ENCODE measurements at places on chromosomes 2 and 18.

DNA sequence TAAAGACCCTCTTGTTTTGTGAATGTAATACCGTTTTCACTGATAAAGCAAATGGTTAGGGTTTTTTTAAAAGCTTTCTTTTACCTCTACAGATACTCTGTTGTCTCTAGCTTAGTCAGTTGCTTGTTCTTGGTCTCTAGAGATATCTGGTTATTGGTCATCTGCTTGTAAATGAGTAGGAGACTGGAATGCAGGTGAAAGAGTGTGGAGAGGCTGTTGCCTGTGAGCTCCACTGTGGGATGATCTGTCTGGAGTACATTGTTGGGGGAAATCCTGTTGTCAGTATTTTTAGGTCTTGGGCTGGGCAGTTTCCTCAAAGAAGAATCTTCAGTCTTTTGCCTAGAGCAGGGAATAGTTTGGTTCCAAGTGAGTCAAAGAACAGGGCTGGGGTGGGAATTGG lies 67.7 kb downstream of the SMCHD1 start:
- DNase-seq = no peak

- no peak for DNase-seq
Observed at GRCh38 chr2:49371128-49371701, 216.9 kb upstream of the FSHR start.

- DNase-seq = no peak
Observed at GRCh38 chr2:182428476-182428875, 1.6 kb upstream of the PDE1A start.

DNA sequence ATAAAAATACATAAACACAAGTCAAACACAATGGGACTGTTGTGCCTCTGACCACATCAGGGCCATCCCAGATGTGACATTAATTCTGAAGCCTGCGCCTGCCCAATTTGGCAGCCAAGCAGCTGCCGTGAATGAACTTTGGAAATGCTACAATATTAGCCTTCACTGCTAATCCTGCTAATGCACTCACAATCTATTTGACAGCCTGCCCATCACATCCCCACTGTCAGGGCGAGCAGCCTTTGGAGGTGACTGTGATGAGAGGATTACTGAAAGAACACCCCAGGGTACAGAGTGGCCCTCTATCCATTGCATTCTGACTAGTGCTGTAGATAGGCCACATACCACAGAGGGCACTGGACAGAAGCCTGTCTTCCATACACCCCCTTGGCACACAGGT lies 21.6 kb downstream of the OSR1 start:
- no peak for DNase-seq

GRCh38 chr2:203989521-203989920 lies 53.0 kb downstream of the ICOS start:
- no peak for DNase-seq

- no peak for DNase-seq
Observed at GRCh38 chr2:158317642-158318041, 138.9 kb downstream of the CCDC148 start.

GRCh38 chr2:69340101-69340775 lies 46.8 kb downstream of the GFPT1 start:
- no peak for DNase-seq

GRCh38 chr2:88638123-88638650 lies 10.9 kb upstream of the EIF2AK3 start:
- DNase-seq = no peak

DNA sequence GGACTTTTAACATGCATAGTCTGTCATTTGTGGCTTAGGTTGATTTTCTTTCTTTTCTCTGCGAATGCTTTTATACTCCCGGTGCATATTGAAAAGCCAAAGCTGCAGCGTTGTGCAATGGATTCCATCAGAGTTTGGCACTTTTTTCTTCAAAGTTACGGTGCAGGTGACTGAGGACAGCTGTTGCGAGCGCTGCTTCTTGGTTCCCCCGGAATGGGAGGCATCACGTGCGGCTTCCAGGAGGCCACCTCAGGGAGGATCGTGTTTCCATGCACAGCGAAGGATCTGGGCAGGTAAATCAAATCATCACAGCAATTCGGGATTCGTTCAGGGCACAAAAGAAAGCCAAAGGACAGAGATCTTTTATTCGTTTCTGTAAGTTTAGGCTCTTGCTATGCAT lies 109.6 kb upstream of the ALKAL2 start:
- DNase-seq = no peak

DNA sequence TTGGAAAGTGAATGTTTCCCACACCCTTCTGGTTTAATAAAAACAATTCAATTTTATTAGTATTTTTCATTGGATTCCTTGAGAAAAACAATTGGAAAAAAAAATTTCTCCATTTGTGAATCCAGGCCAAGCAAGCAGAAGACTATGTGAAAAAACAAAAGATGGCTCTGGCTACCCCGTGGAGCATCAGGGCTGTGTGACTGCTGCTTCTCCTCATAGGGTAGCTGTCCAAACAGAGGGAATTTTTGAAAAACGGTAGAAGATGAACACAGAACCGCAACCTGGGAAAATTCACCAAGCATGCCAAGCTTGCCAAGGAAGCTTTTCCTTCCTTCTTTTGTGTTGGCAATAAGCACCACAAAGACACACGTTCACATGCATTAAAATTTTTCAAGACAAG lies 71.3 kb upstream of the ACVR2A start:
- DNase-seq = no peak

DNA sequence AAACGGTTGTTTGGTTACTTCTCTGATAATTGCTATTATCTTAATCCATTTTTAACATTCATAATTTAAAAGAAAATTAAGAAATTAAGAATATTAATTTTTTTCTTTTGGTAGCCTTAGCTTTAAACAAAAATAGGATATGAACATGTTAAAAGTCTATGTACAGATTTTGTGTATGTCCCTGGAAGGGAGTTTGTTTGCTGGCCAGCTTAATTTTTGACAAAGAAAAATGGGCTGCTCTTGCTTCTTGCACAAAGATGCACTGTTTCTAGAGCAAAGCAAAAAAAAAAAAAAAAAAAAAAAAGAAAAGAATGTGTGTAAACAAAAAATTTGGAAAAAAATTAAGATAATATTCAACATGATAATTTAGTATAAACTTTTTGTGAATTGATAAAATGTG lies 1.3 kb downstream of the RFTN2 start:
- no peak for DNase-seq

GRCh38 chr2:200156166-200156835 lies 150.2 kb upstream of the SPATS2L start:
- DNase-seq = no peak

- DNase-seq = no peak
Observed at GRCh38 chr2:197158591-197159550, 151.7 kb downstream of the ANKRD44 start.

GRCh38 chr2:212299333-212299732 lies 239.3 kb downstream of the ERBB4 start:
- DNase-seq = no peak

DNA sequence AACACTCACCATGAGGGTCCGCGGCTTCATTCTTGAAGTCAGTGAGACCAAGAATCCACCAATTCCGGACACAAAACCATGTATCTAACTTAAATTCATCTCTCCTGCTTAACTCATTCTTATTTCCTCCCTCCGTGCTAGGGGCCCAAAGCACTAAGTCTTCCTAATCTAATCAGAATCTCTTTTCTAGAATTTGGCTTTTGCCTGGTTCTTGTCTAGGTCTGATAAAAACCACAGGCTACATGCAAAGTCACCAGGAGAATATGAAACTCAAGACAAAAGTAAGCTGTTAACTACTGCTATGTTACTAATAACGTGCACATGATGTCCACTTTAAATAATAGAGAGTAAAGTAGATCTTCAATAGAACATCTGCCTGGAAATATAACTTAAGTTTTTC lies 69.9 kb downstream of the TRIP12 start:
- DNase-seq = no peak

- no peak for DNase-seq
Observed at GRCh38 chr18:44423814-44424644, 256.7 kb upstream of the SETBP1 start.

DNA sequence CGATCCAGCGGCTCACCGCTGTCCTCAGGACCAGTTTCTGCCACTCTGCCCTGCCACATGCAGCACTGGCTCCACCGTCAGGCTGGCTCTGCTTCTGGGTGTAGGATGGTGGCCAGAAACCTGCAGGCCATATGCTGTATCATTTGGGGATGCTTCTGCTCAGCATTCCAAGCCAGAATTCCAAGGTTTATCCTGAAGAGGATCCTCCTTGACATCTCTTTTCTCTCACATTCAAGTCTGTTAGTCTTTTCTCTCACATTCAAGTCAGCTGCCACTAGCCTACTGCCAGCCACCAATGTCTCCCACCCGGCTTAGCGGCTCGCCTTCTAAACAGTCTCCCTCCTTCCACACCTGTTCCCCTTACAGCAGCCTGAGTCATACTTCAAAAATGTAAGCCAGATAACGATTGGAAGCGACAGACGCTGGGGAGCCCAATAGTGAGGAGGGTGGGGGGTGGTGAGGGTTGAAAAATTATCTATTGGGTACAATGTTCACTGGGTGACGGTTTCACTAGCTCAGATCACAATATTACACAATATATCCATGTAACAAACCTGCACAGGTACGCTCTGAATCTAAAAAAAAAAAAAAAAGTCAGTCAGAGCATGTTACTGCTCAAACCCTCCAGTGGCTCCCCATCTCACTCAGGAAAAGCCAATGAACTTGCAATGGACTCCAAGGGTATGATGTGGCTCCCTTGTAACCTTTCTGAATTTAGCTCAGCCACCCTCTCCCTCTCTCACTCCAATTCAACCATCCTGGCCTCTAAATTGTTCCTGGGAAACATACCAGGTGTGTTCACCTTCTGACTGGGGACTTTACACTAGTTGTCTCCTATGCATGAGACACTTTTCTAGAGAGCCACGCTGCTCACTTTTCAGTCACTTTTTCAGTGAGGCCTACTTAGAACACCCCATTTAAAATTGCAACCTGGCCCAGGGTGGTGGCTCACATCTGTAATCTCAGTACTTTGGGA lies 38.8 kb upstream of the SP3 start:
- no peak for DNase-seq

DNA sequence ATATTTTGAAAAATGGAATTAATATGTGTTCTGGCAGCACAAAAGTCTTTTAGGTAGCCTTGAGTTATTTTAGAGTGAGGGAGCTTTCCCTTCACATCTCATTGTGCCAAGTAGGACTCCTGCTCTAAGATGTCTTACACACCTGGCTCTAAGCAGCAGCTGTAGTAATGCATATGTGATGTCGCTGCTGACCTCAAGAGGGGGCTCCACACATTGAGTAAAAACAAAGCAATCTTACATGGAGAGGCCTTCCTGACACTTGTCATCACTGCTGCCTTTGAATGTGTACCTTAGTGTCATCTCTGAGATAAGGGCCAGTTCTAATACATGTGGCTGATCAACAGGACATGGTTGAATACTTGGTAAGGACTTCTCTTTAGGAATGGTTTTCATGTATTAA lies 75.8 kb downstream of the ACTR3 start:
- DNase-seq = no peak

DNA sequence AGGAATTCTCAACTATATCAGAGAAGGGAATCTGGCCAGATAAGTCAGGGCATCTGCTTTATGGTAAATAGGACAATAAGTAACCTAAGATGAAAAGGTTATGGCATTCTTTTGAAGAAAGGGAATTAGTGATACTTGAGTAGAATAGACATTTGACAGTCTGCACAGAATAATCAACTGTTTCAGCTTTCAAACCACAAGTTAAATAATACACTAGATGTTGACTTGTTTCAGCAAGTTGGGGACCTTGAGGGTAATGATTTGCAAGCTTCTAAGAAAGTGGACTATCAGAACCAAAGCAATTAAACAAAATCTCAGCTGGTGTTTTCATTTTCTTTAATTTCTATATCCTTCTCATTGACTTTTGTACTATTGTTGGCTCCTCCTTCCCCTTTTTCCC lies 54.5 kb downstream of the SLC39A10 start:
- no peak for DNase-seq

GRCh38 chr18:67199993-67200617 lies 316.4 kb downstream of the DSEL start:
- DNase-seq = no peak

DNA sequence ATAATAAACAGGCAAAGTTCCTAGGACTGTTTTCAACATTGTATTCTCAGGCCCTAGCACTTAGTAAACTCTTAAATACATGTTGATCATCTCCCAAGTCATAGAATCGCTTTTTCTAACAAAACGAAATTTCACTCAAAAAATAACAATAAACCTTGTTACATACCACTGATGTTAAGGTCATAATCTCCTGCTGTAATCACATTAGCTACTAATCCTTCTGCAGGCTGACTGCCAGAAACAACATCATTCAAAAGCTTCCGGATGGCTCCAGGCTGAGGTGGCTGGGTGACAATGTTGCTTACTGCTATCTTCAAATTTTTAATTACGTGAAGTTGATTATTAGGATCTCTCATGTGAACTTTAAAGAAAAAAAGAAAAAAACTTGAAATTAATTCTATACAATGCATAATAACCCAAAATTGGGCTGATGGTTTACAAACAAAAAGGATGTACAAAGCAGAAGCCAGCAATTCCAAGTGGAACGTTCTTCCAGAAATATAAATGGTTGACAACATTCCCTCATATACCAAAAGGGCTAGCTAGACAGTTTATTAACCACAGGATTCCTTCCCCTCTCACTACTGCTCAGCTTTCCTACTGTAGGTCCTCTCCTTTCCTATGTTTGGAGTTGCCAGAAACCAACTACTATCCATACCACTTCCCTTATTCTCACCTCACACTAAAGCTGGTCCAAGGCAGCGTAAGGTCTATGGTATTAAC lies 11.6 kb downstream of the TRAPPC8 start:
- DNase-seq = no peak

DNA sequence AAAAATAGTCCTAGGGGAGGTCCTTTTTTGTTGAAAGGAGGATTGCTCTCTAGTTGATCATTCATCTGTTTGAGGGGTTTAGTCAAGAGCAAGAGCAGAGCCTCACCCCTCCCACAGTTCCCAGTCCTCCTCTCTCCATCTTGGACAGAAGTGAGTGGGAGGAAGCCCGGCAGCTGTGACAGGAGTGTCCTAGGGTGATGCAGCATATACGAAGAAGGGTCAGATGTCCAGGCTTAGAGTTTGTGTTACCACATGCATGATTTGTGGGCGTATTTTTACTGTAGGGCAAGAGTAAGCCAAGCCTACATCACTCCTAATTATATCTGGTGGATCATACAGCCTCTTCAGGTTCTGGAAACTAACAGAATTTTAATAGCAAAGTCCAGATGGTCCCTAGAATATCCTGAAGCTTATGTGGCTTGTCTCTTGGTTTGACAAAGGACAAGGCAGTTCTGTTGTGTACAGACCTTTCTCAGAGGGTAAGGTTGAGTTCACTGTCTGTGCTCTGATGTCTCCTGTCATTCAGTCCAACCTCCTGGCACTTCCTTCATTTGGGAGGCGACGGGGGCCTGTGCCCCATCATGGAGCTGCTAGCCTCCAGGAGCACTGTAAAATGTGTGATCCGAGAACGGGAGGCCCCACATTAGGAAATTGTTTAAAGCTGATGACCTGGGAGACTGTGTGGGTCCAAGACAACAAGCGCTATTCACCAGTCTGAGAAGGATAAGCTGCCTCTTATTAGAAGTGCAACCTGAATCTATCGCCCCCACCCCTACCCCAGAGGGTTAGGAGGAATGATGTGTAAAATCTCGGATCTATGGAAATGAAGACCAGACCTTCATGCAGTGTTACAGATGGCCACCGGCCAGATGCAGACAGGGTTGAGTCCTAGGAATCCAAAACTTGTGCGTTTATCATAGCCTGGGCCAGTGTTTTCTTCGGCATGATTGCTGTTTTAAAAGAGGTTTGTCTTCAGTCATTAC lies 6.9 kb downstream of the CEP68 start:
- no peak for DNase-seq

- DNase-seq = no peak
Observed at GRCh38 chr18:10121786-10122515, 208.1 kb downstream of the VAPA start.
